Activated gamma-delta T cell treated with Interleukin-2 at 50 U/mL for 16 hours (primary cell): ENCODE measurements at places on chromosomes 1 and 21.

DNA sequence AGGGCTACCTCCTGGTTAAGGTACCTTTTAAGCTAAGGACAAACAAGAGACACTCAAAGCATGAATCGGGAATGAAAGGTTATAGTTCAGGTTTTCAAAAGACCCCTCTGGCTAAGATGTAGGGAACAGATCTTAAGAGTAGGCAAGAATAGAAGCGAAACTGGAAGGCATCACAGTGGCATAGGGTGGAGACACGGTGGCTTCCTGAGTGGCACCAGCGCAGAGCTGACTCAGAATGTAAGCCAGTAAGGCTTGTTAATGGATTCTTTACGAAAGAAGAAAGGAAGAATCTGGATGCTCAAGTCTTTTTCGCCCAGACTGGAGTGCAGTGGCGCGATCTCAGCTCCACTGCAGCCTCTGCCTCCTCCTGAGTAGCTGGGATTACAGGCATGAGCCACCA, 21.2 kb downstream of the PADI6 start:
- no peak for DNase-seq

GRCh38 chr1:33342041-33342723, 21.3 kb upstream of the A3GALT2 start:
- no peak for DNase-seq

DNA sequence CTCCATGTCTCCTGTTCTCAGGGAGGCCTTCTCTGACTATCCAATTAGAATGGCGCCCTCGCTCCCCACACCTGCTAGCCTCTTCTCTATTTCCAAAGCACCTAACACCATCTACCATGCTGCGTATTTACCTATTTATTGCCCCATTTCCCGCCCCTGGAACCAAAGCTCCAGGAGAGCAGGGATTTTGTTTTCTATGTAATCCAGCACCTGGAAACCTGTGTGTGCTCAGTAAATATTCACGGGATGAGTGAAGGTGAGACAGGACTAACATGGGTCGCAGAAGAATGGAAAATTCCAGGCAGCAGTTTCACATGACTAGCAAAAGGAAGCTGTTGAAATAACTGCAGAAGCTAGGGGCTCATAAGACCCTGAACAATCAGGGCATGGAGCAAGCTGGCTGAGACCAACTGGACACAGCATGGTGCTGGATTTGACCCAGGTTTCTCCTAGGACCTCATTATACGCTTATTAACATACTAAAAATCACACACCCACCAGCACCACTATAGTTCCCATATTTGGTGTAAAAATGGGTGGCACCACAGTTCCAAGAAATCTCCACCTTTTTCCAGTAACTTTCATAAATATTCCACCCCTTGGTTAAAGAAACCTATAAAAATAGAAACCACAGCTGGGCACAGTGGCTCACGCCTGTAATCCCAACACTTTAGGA, 15.1 kb upstream of the TENT5B start:
- no peak for DNase-seq

DNA sequence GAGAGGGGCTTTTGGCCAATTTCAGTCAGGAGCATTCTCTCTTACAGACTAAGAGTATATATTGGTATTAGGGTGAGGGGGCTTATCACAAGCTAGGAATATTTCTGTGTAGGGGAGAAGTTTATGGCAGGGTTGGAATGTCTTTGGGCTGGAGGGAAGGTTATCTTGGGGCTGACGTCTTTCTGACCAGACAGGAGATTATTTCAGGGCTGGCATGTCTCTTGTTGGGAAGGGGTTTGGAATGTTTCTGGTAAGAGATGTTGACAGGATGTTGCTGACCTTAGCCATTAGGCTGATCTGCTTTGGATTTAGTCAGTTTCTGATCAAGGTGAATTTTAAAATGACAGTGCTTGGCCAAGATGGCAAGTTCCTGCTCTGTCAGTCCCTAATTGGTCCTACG, 17.8 kb upstream of the HSD3B1 start:
- DNase-seq, result no peak

DNA sequence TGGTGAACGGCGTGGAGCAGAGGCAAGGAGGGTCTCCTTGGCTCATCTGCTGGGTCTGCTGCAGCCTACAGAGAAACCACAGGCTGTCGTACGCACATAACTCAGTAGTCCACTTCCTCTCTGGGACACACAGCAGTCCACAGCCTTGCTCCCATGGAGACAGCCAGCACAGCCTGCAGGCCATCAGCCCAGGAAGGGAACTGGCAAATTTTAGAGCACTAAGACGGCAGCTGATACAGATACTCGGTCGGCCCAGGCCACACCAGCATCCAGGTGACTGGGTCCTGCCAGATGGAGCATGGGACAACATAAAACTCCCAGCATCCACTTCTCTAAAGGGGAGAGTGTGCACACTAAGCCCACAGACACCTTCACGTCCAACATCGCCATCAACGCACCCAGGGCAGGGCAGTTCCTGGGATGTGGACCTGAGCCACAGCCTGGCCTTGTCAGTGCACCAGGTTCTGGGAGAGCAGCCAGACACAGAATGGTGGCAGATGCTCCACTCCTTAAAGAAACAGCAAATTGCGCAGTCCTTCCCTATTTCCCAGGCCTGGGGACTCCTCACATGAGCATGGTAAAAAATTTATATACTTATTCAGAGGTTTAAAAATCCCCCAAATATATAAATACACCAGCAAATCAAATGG, 247.1 kb upstream of the RAB4A start:
- no peak for DNase-seq

- DNase-seq, result no peak
These were observed 142.4 kb upstream of the ETS2 start for GRCh38 chr21:38663282-38663681.

DNA sequence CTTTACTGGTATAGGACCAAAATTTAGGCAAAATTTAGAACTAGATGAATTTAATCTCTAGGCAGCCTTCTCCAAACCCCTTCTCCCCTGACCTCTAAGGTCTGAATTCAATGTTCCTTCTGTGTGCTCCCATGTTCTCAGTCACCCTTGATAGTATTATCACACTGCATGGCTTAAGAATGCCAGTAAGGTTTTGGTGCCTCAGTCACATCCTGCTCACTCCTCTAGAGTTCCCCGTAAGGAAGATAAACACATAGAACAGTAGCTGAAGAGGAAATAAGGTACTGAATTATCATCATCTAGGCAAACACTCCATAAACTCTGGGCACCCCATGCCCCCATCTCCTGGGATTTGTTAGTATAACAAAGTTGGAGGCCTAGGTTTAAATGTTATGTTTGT, 18.2 kb downstream of the PRRX1 start:
- DNase-seq, result no peak

DNA sequence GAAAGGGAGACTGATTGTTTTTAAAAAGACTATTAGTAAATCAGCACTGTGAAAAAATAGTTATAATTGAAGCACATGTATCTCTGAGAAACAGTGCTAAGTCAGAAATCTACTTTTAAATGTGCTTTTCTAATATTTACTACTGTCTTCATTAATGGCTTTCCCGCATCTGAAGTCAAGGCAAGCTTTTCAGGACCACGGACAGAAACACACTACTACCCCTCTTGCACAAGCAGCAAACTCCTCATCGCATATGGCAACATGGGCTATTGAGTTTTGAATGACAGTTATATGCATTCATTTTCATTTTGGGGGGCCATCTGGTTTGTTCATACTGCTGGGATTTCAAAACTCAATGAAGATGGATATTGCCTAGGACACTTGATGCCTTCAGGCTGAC, 433.4 kb upstream of the CAMK1G start:
- DNase-seq, result no peak

- no peak for DNase-seq
These were observed 26.7 kb upstream of the MYSM1 start for GRCh38 chr1:58726581-58726980.

DNA sequence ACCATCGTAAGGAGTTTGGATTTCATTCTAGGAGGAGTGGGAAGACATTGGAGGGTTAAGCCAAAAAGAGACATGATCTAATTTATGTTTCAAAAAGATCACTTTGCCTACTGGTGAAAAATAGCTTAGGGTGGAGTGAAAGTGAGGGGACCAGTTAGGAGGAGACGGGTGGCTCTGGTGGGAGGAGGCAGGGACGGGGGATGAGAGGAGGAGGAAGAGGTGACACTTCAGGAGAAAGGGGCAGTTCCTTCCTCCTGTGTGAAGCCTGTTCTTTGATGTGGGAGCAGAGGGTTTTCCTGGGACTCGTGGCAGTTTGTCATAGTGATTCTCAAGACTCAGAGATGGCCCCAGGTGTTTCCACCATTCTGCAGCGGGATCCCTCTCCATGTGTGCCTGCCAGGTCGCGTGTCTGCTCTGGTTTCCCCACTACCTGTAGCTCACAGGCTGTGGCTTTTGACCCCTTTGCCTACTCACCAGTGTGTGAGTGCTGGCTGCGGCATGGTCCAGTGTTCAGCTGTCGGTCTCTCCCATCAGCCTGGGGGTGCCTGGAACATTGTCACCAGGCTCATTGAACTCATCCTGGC, 102.4 kb downstream of the CNIH3 start:
- DNase-seq, result no peak

DNA sequence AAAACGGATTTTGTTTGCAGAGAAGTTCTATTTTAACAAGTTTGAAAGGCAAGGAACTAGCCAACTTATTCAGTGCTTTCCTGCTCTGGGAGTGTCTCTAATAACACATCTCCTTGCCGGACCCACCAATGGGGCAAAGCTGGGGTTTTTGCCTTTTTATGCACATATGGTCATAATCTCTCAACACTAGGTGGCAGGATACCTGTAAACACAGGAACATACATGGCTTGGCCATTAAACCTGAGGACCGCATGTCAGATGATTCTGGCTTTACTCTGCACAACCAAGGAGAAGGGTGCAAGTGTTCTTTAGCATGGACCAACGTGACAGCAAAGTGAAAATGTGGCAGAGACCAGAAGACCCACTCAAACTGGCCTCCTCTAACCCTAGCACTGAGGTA, 4.9 kb downstream of the TMEM9 start:
- DNase-seq, result no peak

DNA sequence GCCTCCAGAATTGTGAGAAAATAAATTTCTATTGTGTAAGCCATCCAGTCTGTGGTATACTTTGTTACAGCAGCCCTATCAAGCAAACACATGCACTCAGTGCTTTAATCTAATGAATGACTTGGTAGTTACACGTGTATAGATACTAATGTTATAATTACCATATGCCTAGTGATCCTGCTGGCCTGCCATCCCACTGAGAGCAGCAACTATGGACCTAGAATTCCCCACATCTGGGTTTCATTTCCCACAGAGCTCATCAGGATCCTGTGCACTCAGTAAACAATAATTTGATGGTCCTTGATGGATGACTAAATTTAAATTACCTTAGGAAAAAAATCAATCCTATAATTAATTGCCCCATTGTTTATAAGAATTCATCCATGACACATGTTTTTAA, 86.5 kb upstream of the RGS1 start:
- DNase-seq, result no peak

- DNase-seq, result no peak
These were observed 105.4 kb upstream of the FAM78B start for GRCh38 chr1:166272155-166272554.

GRCh38 chr1:42312576-42313212, 22.3 kb downstream of the FOXJ3 start:
- DNase-seq, result no peak

DNA sequence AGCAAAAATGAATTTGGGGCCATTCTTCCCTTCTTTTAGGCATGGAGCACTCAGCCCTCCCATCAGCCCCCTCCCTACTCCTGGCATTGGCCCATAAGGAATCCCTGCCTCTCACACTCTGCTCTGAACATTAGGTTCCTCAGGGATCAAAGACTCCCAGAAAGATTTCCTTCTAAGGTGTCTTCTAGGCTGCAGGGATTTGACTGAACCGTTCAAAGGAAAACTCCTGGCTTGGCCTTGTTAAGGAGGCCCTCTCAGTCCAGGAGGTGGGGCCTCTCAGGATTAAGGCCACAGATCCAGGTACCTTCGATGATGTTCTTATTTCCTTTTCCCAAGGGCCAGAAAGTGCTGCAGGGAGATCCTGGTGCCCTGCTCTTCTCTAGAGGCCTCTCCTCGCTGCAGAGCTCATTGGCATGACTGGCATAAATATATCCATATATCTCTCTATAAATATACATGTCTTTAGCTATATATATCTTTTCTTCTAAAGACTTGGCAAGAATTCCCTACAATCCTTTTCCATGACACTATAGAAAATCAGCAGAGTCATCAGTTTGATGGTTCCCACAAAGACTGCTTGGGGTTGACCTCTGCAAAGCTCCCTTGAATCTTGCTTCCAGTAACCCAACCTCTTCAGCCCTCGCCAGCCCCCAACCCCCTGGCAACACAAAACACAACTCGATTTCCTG, 59.1 kb downstream of the PLXNA2 start:
- DNase-seq, result no peak

GRCh38 chr1:39960431-39960958, 5.5 kb downstream of the MFSD2A start:
- DNase-seq, result peak; percentile 10

GRCh38 chr1:214234635-214235025, 46.3 kb upstream of the SMYD2 start:
- no peak for DNase-seq

- DNase-seq, result no peak
These were observed 8.8 kb upstream of the SETDB1 start for GRCh38 chr1:150917387-150917786.

- no peak for DNase-seq
These were observed 71.6 kb downstream of the PLXNA2 start for GRCh38 chr1:208172423-208173145.

- DNase-seq, result no peak
These were observed 8.0 kb upstream of the RNPC3 start for GRCh38 chr1:103517380-103518047.

GRCh38 chr1:221228594-221228993, 349.4 kb downstream of the HLX start:
- no peak for DNase-seq

DNA sequence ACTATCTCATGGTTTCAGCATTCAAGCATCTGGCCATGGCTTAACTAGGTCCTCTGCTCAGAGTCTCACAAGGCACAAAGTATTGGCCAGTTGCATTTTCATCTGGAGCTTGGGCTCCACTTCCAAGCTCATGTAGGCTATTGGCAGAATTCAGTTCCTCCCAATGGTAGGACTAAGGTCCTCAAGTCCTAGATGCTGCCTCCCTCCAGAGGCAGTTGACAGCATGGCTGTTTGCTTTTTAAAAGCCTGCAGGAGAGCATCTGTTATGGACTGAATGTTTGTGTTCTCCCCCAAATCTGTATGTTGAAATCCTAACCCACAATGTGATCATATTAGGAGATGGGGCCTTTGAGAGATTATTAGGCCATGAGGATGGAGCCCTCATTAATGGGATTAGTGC, 38.0 kb upstream of the HLX start:
- DNase-seq, result no peak

GRCh38 chr1:220271706-220272046, 577 bp downstream of the RAB3GAP2 start:
- DNase-seq, result no peak

DNA sequence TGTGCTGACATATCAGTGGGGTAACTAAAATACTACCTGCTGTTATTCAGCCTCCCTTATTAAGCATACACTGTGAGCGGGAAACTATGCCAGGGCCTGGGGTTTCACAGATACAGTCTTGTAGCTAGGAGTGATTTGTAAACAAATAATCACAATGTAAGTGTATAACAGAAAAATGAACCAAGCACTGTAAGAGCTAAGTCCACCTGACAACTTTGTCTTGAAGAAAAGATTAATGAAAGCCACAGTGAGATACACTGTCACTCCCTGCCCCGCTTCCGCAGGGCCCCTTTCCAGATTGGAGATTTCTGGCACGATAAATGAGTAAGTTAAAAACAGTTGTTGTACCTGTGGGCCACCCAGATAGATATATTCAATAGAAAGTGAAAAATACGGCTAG, 4.8 kb downstream of the RCAN3 start:
- DNase-seq, result no peak
